ENCODE measurements at places on chromosomes 11 and 22. TPM values are rescaled to one million over a fixed set of nuclear protein-coding genes. Genes with fewer than 3 reads are reported as not detected.

Gene APOL4
- 10.3 TPM for total RNA-seq

Gene OR51B5
- not detected for total RNA-seq

Gene IL18
- 125 TPM for total RNA-seq

Gene PAK1
- total RNA-seq: 29.8 TPM

Gene NXPE2
- not detected for total RNA-seq

Gene TRIM22
- total RNA-seq: 19.0 TPM

Gene OOSP1
- not detected for total RNA-seq

Gene KRTAP5-7
- not detected for total RNA-seq

Gene C11orf52
- total RNA-seq: 2.4 TPM

Gene UPK3A
- total RNA-seq: not detected

All from esophagus squamous epithelium (tissue), 5 donors.